Breast epithelium (tissue), 4 donors: ENCODE measurements at places on chromosomes 12 and 14.

DNA sequence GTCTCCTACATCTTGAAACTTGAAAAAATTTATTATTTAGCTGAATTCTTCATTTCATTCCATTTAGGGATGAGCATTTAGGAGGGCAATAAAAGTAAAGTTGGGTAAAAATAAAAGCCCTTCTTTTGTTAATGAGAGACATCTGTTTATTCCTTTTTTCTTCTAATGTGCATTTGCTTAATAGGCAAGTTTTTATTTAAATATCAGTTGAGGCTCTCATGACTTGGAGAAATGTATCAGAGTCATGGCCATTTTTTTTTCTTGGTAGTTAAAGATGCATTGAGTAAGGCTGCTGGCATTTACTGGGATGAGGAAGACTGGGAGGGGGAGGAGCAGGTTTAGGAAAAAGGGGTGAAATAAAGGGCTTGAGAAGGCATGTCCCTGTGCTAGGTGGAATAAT lies 609.9 kb upstream of the TMEM132C start:
- DNase-seq, result no peak

DNA sequence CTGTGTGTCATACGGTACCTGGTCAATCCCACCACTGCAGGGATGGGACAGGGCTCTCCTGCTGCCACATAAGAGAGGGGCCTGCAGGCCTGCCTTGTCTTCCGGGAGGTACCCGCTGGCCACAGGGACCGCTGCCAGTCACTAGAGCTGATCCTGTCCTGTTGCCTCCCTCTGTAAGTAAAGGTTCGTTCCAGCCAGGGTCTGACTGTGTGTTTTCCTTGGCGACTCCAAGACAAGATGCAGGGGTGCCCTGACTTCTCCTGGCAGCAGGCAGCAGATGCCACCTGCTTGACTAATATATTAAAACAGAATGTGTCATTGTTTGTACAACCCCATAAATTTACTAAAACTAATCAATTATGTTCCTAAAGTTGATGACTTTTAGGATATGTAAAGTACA lies 41.5 kb upstream of the ASPG start:
- no peak for DNase-seq

DNA sequence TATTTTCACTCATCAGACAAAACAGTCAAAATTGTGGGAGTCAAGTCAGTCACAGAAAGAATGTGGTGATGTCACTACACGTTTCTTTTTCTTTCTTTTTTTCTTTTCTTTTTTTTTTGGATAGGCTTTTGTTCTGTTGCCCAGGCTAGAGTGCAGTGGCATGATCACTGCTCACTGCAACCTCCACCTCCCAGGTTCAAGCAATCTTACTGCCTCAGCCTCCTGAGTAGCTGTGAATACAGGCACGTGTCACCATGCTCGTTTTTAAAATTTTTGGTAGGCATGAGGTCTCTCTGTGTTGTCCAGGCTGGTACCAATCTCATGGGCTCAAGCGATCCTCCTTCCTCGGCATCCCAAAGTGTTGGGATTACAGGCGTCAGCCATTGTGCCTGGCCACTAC lies 2.3 kb downstream of the CLECL1 start:
- no peak for DNase-seq

- peak; percentile 33 for DNase-seq
These were observed 601 bp downstream of the KLC1 start for GRCh38 chr14:103629503-103630121.

DNA sequence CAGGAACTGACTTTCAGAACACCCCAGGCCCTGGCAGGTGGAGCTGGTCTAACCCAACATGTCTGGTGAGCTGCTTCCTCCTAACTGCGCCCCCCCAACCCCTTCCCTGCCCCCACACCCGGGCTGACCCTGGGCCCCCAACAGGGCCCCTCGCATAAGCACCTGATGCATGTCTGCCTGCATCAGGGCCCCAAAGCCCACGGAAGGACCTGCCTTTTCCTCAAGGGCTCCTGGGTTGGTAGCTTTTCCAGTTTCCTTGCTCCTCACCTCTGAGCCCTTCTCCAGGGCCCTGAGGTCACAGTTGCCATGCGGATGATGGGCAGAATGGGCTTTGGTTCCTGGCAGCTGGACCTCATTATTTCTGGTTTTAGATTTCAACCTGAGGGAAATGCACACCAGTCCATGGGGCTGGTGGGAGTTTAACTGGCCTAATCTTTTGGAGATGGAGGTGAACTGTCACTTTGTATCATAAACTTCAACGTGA lies 18.5 kb downstream of the TESC start:
- DNase-seq, result no peak

DNA sequence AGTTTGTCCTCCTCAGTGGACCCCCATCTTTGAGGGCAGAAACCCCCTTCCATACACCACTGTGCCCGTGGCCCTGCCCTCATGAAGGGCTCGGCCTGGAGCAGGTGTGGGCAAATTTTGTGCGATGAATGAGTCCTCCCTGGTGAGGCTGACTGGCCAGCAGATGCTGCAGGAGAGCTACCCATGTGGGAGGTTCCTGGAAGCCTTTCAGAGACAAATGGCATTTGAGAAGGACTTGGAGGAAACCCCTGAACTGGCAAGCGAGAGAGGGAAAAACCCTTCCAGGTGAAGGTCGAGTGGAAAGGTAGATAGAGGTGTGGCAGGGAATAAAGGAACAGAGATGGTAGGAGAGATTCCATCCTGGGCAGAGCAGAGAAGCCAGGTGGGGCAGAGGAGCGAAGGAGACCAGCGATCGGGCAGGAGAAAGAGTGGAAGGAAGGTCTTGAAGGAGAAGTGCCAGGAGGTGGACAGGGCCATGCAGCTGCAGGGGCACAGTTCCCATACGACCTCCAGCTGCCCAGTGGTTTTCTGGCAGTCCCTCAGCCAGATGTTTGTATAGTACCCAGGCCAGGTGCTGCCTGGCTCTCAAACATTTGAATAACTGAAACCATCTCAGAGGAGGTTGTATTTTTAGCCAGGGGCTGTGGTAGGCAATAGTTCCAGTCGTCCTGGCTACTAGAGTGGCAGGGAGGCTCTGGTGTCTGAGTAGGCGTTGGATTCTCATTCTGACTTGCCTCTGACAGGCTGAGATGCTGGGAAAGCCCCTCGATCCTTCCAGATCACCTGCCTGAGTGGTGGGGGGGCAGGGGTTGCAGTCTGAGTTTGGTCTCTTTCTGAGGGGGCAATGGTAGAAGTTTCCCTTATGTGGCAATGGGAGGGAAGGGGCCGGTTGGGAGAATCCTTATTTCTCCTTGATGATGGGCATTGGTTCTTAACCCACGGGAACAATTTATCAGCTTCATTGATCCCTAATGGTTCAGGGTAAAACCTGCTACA lies 40.1 kb downstream of the FBXL14 start:
- DNase-seq, result no peak

DNA sequence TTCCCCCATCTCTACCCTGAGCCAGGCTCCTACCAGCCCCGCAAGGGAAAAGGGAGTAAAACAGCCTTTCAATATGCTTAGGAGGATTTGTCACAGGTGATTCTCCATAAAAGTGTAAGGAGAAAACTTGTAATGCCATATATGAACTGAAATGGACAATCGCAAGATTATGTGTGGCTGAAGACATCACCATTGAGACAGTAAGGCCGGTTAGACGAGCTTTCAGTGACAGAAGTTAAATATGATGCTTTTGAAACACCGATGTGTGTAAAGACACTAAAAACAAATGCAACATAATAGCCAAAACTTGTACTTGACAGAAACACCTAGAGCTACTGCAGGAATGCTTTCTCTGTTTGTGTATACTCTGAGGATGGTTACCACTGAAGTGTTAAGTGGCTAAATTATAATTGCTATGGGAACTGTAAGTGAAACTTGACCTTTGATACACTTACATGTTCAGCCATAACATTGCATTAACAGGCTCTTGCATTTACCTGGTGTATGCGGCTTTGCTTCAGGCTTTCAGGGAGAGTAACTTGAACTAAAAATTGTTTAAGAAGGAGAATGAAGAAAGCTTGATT lies 42.3 kb downstream of the FAR2 start:
- no peak for DNase-seq

GRCh38 chr12:101459642-101460346 lies 15.3 kb upstream of the SPIC start:
- DNase-seq, result no peak

- DNase-seq, result no peak
These were observed at the start of gene SIX6 for GRCh38 chr14:60508707-60509437. Gene SIX6, plus strand, starts transcription at chr14:60509146. Its CDS starts 253 bp downstream, at chr14:60509399.

GRCh38 chr12:10293570-10294227 lies 14.0 kb upstream of the KLRD1 start:
- DNase-seq, result no peak

DNA sequence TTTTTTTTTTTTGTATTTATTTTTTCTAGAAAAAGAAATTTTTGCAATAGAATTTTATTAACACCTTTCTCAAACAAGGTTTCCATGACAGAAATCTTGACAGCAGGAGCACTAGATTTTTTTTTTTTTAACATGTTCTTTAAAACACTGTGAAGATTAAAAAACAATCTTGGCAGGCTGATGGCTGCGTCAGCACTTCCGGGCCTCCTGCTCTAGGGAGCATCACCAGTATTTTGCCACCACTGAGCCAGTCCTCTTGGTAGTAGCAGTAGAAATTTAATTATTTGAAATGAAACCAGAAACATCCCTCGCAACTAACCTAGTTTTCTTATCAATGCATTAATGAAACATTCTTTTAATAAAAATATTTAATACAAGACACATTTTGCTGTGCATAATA lies 99.6 kb downstream of the APAF1 start:
- DNase-seq, result no peak

DNA sequence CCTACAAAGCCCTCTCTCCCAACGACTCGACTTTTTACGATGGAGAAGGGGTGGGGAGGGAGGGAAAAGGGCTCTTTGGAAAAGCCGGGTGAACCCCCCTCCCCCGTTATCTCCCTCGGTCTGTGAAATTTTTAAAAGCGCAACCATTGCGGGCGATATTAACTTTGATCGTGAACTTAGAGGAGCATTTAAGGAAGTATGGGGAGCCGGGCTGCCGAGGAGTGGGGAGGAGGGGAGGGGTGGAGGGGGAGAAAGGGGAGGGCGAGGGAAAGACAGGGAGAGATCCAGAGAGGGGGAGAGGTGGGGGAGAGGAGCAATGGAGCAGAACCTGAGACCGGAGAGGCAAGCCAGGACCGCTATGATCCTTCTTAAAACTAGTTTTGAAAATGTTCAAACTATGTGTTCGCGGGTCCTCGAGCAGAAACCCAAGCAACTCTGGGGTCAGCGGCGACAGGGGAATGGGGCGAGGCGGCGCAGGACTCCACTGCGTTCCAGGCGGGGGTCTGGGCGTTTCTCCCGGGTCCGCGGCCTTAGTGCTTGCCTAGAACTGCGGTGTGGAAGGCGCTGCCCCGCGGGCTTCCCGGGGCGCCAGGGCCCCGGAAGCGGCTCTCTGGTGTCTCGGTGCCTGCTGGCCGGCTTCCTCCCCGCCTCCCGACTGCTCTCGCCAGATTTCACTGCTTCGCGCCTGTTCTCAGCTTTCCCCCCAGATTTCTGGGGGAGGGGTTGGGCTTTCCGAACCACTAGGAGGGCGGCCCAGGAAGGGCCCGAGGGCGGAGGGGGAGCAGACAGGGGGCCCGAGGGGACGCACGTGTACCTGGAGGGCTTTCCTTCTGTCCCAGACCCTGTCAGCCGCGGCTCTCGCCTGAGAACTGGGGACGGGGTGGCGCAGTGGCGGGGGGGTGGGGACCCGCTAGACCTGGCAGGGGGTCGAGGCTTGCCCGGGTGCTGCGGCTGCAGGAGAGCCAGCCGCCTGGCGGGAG lies at the start of gene HOTAIR:
TSS of gene HOTAIR (minus strand) at position 871 of the 980 bp plus-strand sequence.
- DNase-seq, result no peak

DNA sequence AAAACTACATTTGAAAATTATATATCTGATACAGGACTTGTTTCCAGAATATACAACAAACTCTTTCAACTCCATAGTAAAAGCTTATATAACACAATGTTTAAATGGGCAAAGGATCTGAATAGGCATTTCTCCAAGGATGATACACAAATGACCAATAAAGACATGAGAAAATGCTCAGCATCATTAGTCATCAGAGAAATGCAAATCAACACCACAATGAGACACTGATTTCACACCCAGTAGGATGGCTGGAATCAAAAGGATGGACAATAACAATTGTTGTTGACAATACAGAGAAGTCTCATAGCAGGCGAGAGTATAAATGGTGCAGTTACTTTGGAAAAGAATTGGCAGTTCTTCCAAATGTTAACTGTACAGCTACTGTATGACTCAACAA lies 394.9 kb downstream of the BCL11B start:
- no peak for DNase-seq

DNA sequence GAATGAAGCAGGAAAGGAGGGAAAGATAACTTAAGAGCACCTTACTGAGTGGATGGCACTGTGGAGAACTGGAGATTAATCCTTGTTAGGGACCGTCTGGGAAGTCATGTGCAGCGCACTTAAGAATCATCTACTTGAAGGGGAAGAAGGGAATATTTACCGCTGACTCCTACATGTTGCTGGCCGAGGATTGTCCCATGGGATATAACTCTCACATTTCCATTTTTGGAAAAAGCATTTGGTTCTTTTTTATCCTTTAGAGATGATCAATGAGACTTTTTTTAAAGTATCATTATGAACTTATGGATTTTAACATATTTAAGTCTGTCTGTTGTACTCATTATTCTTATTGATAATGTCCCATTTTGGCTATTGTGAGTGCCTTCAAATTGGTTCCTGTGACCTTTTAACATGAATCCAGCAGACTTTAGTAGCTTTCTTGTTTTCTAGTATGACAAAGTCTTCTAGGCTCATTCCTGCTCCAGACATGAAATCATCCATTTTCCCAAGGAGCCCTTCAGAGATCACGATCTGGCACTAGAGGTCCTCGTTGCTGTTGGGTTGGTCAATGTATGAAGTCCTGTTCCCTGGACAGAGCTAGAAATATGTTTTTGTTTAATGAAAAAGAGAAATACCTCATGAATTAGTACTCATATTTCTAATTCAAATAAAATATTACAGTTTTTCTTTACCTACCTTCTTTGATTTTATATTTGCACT lies 20.2 kb upstream of the FAM234B start:
- DNase-seq, result no peak

GRCh38 chr12:7026854-7027253 lies 8.6 kb upstream of the LPCAT3 start:
- no peak for DNase-seq

GRCh38 chr14:96626916-96627315 lies 124.7 kb downstream of the PAPOLA start:
- DNase-seq, result no peak

DNA sequence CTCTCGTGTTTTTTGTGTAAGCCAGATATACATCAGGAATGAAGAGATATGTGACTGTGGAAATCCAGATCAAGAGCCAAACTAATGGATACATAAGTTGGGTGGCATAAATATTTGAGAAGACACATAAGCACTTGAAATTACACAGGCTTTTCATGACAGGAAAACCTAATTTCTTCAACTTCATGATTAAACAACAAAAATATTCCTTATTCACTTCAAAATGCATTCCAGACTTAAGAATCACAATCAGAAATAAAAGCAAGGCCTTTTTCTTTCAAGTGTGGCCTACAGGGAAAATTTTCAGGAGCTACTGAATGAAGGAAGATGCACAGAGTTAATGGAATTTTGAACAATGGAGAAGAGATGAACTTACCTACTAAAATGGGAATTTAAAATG lies 515.6 kb downstream of the FOXG1 start:
- no peak for DNase-seq
